Peyer's patch (tissue), 4 donors: ENCODE measurements at places on chromosomes 6 and 20. TPM values are rescaled to one million over a fixed set of nuclear protein-coding genes. Genes with fewer than 3 reads are reported as not detected.

DNA sequence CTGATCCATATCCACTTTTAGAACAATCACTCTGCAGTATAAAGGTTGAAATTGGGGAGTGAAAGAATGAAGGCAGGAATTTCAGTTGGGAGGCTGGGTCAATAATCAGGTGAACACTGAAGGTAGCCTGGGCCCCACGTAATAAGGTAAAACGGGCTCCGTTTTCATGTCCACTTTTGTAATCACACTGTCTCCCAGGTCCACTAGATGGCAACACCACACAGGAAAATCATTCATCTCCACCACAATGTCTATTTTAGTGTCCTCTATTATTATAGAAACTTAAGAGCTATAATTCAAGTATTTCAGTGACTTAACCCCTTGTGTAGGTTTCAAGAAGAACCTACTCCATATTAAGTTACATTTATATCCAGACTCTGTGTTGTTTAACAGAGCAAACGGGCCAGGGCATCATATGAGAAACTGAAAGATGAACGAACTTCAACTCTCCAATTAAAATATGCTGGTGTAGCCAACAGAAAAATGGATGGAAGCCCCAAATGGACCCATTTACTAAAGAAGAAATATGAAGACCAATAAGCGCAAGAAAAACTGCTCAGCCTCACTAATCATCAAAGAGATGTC, 45.9 kb upstream of the MC3R start:
- no peak for DNase-seq
- H3K27me3 ChIP-seq, result no peaks in the 10 kb centered on the region
- H3K36me3 ChIP-seq, result no peaks in the 10 kb centered on the region

GRCh38 chr6:161010418-161010817, 18.8 kb downstream of the MAP3K4 start:
- no peaks in the 10 kb centered on the region for H3K36me3 ChIP-seq
- H3K27ac ChIP-seq, result no peak overlapping the region
- no peak for DNase-seq
- H3K27me3 ChIP-seq, result no peaks in the 10 kb centered on the region

DNA sequence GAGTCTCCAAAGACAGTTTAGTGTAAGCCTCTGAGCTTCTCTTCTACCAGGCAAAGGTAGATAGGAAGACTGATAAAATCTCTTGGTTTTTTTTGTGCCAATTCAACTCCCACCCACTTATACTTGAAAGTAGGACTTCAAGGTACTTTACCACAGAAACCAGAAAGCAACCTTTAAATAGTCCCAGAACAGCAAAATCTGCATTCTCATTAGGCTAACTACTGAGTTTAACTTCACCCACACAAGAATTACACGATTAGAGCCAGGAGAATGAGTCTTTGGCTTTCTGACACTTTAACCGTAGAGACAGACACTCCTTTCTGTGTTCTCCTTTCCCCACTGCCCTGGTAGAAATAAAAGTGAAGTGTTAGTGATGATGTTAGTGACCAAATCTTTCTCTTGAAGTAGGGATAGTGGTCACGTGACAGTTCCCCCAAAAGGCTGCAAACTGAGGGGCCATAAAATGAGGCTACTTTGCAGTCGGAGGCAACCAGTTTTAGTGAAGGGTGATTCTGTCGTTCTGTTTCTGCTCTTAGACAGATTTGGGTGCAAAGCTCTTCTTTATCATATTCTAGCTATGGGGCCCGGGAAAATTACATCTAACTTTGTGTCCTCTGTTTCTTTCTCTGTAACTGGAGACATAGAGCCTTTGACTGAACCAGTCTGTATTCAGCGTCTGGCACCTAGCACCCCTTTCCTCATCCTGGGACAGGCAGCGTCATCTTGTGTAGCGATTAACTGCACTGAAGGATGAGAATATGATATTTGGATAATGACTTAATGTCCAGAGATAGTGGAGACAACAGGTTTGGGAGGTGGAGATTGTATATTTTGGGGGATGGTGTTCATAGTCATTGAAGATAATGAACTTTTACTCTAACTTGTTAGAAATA, 206.4 kb upstream of the CITED2 start:
- no peak for DNase-seq
- H3K4me1 ChIP-seq, result no peaks in the 10 kb centered on the region
- no peak overlapping the region for H3K4me3 ChIP-seq

DNA sequence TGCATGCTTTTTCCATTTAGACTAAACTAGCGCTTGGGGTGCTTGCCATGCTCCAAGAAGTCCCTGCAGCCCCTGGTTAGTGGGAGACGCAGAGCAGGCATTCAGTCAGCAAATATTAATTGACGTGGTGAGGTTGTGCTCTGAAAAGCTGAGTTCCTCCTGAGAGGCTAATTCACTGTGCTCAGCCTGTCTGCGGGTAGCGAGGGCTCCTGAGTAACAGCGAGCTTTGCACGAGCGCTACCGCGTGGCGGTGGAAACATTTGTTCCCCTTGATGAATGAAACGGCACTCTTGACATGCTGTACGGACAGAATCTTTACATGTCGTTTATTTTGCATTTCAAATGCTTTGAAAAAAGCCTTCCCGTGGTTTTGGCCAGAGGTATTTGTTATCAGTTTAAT, 170.6 kb upstream of the AGPAT4 start:
- H3K27ac ChIP-seq, result no peak overlapping the region
- no peak overlapping the region for H3K4me3 ChIP-seq
- DNase-seq, result no peak
- H3K36me3 ChIP-seq, result no peaks in the 10 kb centered on the region
- H3K27me3 ChIP-seq, result no peaks in the 10 kb centered on the region

DNA sequence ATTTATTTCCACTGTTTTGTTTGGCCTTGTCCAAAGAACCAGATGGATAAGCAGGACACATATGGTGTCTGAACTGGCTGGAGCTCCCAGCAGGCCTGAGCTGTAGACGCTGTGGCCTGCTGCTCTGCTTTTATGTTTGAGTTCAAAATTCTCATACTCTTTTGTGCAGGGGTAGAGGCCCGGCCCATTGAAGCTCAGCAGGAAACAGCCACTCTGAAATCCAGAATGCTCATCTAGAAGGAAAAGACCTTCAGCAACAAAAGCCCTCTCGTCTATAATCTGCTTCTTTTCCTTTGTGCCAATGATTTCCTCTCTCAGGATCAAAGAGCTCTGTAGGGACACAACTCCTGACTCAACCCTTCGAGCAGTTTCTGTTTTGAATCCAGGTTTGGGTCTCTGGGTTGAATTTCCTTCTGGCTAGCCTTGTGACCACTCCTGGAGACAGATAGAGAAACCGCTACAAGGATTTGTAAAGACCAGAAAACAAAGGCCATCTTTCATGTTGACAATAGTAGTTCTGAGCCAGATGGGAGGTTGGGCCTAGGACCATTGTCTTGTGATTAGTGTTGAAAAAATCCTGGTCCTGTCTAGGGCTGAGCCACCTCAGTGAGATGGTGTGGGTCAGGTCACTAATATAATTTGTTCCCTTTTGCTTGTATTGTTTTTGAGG, 446.7 kb downstream of the BCKDHB start:
- no peaks in the 10 kb centered on the region for H3K27me3 ChIP-seq
- no peak for DNase-seq
- no peaks in the 10 kb centered on the region for H3K36me3 ChIP-seq
- no peak overlapping the region for H3K4me3 ChIP-seq
- H3K27ac ChIP-seq, result no peak overlapping the region

GRCh38 chr6:149924206-149924932, 1.4 kb upstream of the RAET1G start:
- no peak overlapping the region for H3K4me3 ChIP-seq
- H3K27me3 ChIP-seq, result no peaks in the 10 kb centered on the region
- no peak overlapping the region for H3K27ac ChIP-seq
- DNase-seq, result no peak

DNA sequence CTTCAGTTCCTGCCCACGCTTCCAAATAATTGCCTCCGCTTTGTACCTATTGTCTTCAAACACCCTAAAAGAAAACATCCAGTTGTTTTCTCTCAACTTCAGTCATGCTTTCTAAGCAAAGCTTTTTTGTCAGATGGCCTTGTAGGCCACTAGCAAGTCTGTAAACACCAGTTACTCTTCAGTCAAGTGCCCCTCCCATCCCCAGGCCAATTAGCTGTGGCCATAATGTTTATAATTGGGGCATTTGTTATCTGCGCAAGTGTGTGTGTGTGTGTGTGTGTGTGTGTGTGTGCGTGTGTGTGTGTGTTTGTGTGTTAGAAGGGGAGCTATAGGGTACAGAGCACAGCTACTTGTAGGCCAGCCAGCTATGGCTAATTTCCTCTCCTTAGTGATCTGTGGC, 272.4 kb upstream of the MARCKS start:
- no peaks in the 10 kb centered on the region for H3K27me3 ChIP-seq
- H3K4me1 ChIP-seq, result no peaks in the 10 kb centered on the region
- H3K4me3 ChIP-seq, result no peak overlapping the region
- no peaks in the 10 kb centered on the region for H3K36me3 ChIP-seq

DNA sequence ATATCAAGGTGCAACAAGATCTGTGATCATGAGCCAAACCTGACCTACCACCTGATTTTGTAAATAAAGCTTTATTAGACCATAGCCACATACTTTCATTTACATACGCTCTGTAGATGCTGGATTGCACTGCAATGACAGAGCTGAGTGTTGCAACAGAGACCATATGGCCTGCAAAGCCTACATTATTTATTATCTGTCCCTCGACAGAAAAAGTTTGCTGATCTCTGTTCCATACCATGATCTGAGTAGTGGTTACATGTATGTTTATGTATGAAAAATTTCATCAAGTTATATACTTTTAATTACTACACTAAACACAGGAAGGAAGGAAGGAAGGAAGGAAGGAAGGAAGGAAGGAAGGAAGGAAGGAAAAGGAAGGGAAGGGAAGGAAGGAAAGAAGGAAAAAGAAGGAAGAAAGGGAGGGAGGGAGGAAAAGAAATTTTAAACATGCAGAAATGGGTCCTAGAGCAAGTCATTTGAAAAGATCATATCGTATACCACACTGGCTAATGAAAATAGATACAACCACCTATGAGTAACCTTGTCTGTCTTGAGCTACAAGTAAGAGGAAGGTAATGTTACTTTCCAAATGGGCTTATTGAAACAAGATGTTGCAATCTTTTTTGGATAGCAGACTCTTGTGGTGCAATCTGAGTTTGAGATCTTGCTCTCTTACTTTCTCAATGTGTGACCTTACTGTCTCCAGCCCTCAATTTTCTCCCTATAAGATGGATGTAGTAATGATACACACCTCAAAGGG, 441.0 kb downstream of the KIF16B start:
- H3K4me1 ChIP-seq, result no peaks in the 10 kb centered on the region
- no peaks in the 10 kb centered on the region for H3K27me3 ChIP-seq
- no peak for DNase-seq
- H3K4me3 ChIP-seq, result no peak overlapping the region

DNA sequence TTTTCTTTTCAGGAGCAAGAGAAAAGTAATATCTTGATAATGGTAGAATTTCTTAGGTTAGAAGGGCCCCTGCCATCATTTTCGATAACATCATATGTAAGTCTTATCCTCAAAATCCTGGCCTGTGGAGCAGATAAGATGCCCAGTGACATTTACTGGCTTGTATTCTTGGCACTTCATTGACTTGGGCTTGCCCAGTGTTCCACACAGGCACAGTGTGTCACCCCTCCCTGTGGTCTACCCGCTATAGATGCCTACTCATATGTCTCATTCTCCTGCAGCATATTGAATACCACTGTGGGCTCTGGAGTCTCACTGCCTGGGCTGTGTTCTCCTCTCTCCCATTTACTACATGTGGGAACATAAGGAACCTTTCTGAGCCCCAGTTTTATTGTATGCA, 105.0 kb downstream of the GRM1 start:
- DNase-seq, result no peak
- no peaks in the 10 kb centered on the region for H3K36me3 ChIP-seq
- H3K27ac ChIP-seq, result no peak overlapping the region
- H3K4me3 ChIP-seq, result no peak overlapping the region
- no peaks in the 10 kb centered on the region for H3K4me1 ChIP-seq

DNA sequence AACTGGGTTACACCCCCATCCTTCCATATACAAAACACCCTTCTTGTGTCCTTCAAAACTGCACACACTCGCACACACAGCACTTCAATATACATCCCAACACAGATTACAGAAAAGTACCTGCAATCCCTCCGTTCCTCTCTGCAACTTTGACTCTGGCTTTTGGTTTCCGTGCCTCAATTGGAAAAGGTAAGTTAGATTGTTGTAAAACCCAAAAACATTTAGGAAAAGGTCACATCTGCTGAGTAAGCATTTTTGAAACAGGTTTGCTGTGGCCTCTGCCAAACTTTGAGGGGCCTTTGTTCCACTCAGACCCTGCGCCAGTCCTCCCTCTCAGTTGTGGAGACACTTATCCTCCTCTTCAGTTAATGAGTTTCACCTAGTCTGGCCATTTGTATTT, 4.2 kb downstream of the NKX2-4 start:
- no peaks in the 10 kb centered on the region for H3K36me3 ChIP-seq
- no peak overlapping the region for H3K4me3 ChIP-seq
- DNase-seq, result no peak
- H3K27ac ChIP-seq, result no peak overlapping the region
- peaks cover 61% of the 10 kb centered on the region for H3K27me3 ChIP-seq

- no peaks in the 10 kb centered on the region for H3K27me3 ChIP-seq
- H3K4me3 ChIP-seq, result no peak overlapping the region
- no peak overlapping the region for H3K27ac ChIP-seq
- H3K36me3 ChIP-seq, result no peaks in the 10 kb centered on the region
Measured at GRCh38 chr6:84635081-84635761, 129.2 kb downstream of the TBX18 start.

- H3K4me1 ChIP-seq, result no peaks in the 10 kb centered on the region
- H3K27ac ChIP-seq, result no peak overlapping the region
- no peaks in the 10 kb centered on the region for H3K36me3 ChIP-seq
- no peaks in the 10 kb centered on the region for H3K27me3 ChIP-seq
Measured at GRCh38 chr6:83309344-83309743, 116.2 kb downstream of the RWDD2A start.

DNA sequence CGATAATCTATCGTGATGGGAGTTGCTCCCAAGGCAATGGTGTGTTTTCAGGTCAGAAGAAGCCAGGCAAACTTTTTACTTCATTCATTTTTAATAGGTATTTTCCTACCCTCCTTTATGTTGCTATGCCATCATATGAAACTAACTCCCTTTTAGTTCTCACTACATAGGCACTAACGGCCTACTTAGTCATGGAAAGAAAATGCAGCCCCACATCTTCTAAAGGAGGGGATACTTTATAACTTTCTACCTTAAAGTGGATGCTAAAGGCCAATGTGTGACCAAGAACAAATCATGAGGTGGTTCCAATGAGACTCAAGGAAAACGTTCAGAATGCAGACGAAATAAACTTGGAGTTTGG, 193.8 kb downstream of the FOXA2 start:
- DNase-seq, result no peak
- no peaks in the 10 kb centered on the region for H3K27me3 ChIP-seq
- no peak overlapping the region for H3K27ac ChIP-seq
- no peaks in the 10 kb centered on the region for H3K4me1 ChIP-seq
- H3K4me3 ChIP-seq, result no peak overlapping the region

HLA-G gene
- total RNA-seq, result not detected

METTL24 gene
- total RNA-seq, result 5.4 TPM

CEP43 gene
- 34.9 TPM for total RNA-seq

ZSCAN23 gene
- not detected for total RNA-seq

RPS6KA2 gene
- 116 TPM for total RNA-seq

SMIM28 gene
- not detected for total RNA-seq

BMP2 gene
- total RNA-seq, result 27.4 TPM

CYP39A1 gene
- total RNA-seq, result 3.3 TPM
